GM10248 (cell line): ENCODE measurements at places on chromosomes 12 and 14.

- DNase-seq, result no peak
Observed at GRCh38 chr12:106285982-106286381, 16.6 kb upstream of the TCP11L2 start.

GRCh38 chr12:89665556-89665955, 43.1 kb downstream of the ATP2B1 start:
- no peak for DNase-seq

DNA sequence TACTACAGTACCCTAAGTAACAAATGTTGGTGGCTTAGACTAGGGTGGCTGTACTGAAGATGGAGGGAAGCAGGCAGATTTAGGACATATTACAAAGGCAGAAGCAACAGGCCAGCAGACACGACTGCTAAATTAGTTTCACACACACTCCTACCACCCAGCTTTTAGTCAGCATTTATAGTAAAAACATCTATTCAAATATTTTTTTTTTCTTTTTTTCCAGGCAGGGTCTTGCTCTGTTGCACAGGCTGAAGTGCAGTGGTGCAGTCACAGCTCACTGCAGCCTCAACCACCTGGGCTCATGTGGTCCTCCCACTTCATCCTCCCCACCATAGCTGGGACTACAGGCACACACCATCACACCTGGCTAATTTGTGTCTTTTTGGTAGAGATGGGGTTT, 72.9 kb downstream of the CDK17 start:
- DNase-seq, result peak; percentile 23

DNA sequence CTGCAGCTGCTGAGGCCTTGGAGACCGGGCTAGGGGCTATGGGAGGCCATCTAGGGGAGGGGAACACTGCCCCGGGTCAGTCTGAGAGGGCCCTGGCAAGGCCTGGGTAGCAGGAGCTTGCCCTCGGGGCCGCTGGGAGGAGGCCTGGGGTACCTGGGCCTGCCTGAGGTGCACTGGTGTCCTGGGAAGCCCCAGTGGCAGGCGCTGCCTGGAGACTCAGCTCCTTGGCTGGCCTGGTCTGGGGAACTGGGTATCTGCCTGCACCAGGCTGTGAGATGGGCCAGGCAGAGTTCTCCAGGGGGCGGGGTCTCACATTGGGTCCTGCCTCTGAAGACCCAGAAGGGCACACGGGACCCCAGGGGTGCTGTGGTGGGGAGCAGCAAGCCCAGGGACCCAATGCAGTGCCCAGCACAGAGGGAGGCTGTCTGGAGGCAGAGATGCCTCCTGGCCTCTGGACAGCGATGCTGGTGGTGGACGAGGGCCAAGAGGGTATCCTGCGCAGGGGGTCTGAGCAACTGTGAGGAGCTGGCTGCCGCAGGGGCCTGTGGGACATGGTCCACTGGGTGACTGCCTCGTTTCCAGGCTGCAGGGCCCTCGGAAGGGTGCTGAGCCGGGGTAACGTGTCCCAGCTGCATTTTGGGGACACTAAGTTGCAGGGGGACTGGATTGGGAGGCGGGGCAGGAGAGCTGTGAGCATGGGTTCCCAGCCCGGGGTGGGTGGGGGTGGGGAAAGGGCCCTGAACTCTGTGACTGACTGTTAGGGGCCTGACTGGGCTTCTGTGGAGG, 7.4 kb upstream of the MTA1 start:
- DNase-seq, result no peak
